Pons (tissue), 1 donor: ENCODE measurements at places on chromosomes 2 and 18.

DNA sequence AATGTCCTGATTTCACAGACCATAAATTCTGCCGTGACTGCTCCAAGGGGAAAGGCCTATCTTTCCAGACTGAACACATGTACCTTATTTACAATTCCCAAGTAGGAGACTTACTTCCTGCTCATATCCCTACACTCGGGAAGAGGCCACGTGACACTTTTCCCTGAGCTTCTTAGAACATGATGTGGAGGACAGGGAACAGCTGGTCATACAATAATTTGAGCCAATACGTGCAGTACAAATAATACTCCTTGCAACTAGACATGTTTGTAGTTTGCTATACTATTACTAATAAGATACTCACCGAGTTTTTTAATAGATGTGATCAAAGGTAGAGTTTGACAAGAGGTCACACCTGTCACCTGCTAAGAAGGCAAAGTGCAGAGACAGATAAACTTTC, 256.4 kb downstream of the SP3 start:
- no peak for DNase-seq

DNA sequence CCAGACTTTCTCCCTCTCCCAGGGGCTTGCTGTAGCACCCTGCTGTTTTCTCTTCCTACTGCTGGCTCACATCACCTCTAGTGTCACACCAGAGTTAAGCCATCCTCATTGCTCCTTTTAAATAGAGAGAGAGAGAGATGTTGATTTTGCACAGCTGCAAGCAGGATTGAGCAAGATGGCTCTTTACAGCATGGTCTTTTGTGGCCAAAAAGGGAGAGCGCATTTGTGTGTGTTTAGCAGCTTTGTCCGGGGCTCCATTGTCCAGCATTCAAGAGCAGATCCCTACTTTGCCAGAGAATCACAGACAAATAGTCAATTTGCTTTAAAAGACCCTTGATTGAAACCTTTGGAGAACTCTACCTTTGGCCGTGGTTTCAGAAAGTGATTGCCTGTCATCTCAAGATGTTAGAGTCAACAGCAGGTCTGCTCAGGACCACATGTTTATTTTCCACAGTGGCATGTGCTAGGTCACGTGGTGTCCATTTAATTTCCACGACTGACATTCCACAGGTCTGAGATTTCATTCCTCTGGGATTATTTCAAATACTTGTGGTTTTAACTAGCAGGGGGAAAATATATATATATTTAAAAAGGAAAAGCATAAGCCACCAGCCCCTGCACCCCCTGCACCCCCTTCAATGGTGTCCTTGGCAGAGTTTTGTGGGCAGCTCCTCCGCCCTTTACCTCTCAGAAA, 359.9 kb upstream of the SLC14A2 start:
- no peak for DNase-seq

DNA sequence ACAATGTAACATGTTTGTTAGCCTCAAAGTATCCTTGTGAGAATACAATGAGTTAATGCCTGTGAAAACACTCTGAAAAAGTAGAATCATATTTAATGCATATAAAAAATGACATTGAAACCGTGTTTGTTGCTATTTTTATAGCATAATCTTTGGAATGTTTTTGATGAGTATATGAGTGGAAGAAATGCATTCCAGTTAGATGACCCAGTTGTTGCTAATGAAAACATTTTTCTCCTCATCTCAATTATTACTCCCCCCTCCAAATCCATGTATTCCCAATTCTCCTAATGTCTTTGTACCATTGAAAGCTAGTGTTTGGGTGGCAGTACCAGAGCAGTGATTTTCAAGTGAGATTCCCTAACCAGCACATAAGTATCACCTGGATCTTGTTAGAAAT, 67.1 kb upstream of the DSEL start:
- DNase-seq: no peak

- DNase-seq: no peak
Measured at GRCh38 chr2:165032559-165032958, 77.2 kb upstream of the SLC38A11 start.
